Inflammatory macrophage treated with lipopolysaccharide for 4 hours (primary cell): ENCODE measurements at places on chromosomes 7 and 10.

GRCh38 chr10:77386838-77387237 lies 250.8 kb downstream of the KCNMA1 start:
- DNase-seq: peak; percentile 6

GRCh38 chr10:78250313-78251015 lies 216.8 kb downstream of the RPS24 start:
- peak; percentile 77 for DNase-seq

GRCh38 chr10:119689016-119689580 lies 36.8 kb upstream of the INPP5F start:
- no peak for DNase-seq

DNA sequence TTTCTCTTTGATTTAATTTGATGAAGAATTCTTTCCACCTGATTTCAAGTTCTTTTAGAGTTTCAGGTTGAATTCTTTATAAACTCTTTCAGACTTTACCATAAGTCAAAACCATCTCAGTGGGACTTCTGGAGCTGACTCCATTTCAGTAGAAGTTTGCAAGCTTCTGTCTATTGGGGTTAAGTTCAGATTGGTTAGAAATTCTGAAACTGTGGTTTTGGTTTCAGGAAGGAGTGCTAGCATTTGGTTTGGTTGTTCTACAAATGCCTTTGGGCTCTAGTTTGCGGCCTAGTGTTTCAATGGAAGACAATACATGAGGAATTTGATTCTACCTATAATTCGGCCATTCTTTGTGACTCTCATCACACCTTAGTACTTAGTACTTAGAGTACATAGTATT lies 176.8 kb upstream of the RHOBTB1 start:
- DNase-seq: no peak

GRCh38 chr7:114879554-114879953 lies 42.3 kb upstream of the MDFIC start:
- DNase-seq: no peak

- DNase-seq: no peak
Measured at GRCh38 chr7:117730390-117730789, 142.9 kb downstream of the CTTNBP2 start.

- DNase-seq: no peak
Measured at GRCh38 chr7:45099891-45100760, 11.4 kb upstream of the NACAD start.

DNA sequence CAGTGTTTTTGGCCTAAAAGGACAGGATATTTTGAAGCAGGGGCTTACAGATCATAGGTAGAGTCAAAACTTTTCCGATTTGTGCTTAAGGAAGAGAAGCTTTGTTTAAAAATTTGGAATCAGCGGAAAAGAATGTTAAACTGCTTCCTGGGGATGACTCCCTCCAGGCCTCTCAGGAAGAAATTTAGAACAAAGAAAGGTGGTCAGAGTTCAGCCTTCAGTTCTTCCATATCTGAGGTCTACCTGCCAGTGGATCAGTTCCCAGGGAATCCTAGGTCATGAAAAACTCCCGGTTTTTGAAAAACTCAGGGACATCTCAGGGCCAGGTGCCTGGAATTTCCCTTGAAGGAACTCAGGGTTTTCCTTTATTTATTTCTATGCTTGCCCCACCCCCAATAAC lies 100.3 kb downstream of the MCU start:
- no peak for DNase-seq

DNA sequence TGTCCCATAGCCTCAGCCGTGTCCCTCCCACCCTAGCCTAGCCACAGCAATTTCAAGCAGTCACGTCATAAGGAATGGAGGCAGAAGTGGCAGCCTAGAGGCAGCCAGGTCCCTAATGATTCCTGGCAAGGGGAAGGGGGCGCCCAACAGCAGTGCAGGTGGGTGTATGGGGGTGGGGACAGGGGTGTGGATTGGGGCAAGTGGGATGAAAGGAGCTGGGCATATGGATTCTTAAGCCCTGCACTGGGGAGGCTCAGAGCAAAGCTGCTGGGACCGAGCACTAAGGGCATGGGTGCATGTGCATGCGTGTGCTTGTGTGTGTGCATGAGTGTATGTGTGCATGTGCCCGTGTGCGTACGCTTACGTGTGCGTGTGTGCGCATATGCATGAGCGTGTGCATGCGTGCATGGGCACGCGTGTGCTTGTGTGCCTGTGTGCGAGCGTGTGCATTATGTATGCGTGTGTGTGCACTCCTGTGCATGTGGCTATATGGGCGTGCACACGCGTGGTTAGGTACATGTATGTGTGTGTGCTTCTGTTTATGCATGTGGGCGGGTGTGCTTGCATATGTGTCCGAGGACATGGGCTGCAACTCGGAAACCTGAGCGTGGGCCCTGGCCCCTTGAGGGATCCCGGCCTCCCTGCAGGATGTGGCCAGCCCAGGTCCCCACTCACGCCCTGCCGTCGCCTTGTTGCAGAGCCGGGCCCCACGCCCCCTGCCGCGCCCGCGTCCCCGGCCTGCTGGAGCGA lies 34.1 kb downstream of the SH2B2 start:
- DNase-seq: no peak

GRCh38 chr10:75018251-75018650 lies 93.2 kb upstream of the SAMD8 start:
- DNase-seq: no peak

- DNase-seq: no peak
Measured at GRCh38 chr7:1076184-1077072, 11.5 kb upstream of the GPER1 start.

- DNase-seq: no peak
Measured at GRCh38 chr10:35307297-35307696, 29.0 kb upstream of the CCNY start.
